Forelimb muscle (tissue), 1 donor: ENCODE measurements at places on chromosomes 7 and 10. TPM values are rescaled to one million over a fixed set of nuclear protein-coding genes. Genes with fewer than 3 reads are reported as not detected.

DNA sequence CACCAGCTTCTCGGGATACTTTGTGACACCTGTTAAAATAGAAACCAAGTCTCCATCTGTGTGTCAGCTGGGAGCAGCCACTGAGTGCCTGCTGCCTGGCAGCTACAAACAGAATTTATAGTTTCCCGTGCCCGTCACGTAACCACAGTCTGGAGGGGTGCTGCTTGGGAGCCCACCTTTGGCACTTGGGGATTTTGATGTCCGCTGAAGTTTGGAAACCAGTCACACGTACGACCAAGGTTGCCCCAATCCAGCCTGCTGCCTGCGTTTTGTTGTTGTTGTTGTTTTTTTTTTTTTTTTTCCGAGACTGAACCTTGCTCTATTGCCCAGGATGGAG lies 1.6 kb downstream of the TRRAP start:
- no peak for DNase-seq

GRCh38 chr10:110865809-110866482 lies 5.8 kb upstream of the PDCD4 start:
- DNase-seq = no peak

GRCh38 chr7:81195033-81195432 lies 276.2 kb upstream of the SEMA3C start:
- no peak for DNase-seq

DNA sequence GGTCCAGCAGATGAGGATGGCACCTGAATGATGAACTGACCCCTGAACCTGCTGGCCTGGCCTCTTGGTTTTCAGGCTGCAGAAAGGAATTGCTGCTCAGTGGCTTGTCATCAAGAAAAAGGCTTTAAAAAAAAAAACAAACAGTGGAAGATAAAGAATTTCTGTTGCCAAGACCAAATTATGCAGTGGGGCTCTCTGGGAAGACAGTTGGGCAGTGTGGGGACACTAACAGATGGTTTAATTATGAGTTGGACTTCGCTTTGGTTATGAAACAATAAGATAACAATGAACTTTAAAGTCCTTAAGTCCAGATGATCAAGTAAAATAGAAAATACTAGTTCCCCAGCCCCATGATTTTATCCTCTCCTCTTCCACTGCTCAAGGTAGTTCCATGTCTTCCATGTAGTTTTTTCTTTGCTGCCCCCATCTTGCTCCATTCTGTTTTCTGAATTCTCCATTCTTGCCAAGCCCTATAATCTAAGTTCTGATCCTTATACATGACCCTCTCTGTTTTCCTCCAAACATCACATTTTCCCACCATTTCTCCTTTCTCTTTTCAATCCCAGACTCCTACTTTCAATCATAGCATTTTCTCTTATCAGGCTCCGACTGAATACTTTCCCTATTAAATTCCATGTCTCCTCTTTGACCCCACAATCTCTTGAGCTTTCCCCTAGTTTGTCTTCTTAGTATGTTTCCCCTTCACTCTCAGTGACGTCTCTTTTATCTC lies 52.6 kb downstream of the ANK3 start:
- no peak for DNase-seq

- no peak for DNase-seq
Measured at GRCh38 chr10:63132651-63133055, 475 bp upstream of the NRBF2 start.

- DNase-seq = no peak
Measured at GRCh38 chr10:13593535-13593934, 6.8 kb downstream of the PRPF18 start.

DNA sequence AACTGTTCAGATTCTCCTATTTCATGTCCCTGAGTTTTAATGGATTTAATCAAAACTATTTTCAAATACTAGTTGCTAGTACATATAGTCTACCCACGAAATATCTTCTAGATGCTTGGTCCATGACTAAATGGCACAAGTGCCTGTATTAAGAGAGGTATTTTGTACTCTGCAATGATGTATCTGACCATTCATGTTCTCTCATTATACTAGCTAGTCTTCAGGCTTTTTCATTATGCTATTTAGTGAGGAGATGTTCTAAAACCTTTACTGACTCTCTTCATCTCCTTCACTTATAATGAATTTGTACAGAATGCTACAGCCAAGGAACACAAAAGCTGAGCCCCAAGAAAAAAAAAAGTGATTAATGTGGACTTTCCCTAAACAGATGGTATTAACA lies 222.5 kb downstream of the AHR start:
- DNase-seq = no peak

DNA sequence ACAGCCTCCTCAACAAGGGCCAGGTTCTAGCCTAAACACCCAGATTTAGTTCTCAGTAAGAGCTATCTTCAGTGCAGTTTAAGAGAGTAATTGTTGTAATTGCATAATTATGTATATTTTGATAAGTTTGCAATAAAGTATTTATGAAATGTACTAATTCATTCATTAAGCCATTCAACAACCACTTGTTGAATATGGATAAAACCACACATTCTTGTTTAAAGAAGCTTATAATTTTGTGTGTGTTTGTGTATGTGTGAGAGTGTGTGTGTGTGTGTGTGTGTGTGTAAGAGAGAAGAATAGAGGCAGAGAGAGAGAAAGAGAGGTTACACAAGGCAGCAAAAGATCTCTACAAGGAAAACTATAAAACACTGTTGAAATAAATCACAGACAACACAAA lies 115.0 kb upstream of the SLC25A13 start:
- no peak for DNase-seq

DNA sequence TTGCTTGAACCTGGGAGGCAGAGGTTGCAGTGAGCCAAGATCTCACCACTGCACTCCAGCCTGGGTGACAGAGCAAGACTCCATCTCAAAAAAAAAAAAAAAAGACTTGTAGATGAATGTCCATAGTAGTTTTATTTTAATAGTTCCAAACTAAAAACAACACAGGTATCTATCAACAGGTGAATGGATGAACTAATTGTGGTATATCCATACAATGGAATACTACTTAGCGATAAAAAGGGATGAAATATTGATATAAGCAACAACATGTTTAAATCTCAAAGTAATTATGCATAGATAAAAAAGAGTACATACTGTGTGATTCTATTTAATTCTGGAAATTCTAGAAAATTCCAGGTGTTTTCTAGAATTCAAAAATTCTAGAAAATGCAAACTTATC lies 37.5 kb upstream of the MRPS16 start:
- no peak for DNase-seq

GRCh38 chr10:113326160-113327111 lies 226.4 kb upstream of the HABP2 start:
- no peak for DNase-seq

- no peak for DNase-seq
Measured at GRCh38 chr7:101241015-101241363, 3.4 kb upstream of the CLDN15 start.

- DNase-seq = no peak
Measured at GRCh38 chr7:77464589-77464988, 48.4 kb upstream of the GSAP start.

DNA sequence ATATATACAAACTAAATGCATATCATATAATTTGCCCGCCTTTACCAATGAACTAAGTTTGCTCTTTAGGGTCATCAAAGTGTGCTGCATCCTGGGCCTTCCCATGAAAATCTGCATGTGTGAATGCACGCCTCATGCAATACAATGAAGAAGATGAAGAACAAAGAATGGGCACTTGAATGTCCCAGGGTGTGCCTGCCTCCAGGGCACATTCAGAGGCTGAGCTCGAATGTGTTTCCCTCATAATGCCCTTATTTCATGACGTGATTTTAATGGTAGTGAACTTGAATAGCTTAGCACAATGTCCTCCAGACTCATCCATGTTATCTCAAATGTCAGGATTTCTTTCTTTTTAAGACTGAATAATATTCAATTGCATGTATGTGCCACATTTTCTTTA lies 824.9 kb downstream of the TNS3 start:
- DNase-seq = no peak

GRCh38 chr7:121138262-121138933 lies 149.9 kb downstream of the CPED1 start:
- DNase-seq = no peak

DNA sequence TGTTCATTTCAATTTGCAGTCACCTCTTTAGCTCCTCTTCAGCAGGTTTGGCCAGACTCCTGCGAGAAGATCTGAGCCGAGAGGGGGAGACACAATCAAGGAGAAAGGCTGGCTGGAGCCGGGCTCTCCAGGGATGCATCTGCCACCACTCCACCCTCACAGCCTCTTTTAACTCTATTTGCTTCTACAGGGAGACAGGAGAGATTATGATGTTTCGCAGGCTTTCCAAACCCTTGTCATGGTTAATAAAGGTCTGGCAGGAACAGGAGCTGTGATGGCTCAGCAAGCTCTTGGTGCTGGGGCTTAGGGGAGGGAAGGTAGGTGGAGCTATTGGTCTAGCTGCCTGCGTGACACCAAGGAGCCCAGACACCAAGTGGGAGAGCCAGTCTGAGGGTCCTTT lies 448.1 kb upstream of the PODXL start:
- DNase-seq = no peak

DNA sequence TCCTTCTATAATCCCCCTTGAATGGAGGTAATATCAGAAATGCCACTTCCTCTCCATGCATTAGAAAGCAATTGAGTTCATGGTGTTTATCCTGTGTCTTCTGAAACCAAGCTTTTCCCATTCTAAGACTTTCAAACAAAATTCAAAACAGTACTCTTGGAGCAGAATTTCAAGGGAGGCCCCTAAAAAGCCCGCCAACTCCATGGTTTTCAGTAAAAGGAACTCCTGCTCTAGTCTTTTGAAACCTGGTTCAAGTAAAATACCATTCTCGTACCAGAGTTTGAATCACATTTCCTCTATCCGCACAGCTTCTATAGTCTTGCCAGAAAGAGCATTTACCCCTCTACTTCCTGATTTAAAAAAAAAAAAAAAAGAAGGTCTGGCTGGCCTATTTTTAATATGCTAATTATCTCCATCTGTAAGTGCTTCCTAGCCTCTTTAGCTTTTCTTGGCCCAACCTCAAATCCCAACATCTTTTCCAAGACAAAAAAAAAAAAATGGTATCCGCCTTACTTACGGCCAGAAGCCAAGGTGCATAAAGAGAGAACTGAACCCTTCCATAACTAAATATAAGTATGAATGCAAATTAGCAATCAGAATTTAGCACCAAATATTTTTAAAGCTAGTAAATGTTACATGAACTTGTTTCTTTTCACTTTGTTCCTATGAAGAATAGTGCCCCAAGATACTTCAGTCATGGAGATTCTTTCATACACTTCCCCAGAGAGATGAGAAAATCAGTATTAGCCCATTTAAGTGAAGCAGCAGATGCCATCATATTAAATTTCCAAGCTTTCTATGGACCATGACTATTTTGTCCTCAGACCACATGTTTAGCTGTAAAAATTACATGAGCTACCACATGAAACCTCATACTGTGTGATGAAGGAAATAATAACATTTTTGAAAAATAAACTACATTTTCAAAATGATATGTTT lies 199.9 kb upstream of the FAM3C start:
- DNase-seq = no peak

DNA sequence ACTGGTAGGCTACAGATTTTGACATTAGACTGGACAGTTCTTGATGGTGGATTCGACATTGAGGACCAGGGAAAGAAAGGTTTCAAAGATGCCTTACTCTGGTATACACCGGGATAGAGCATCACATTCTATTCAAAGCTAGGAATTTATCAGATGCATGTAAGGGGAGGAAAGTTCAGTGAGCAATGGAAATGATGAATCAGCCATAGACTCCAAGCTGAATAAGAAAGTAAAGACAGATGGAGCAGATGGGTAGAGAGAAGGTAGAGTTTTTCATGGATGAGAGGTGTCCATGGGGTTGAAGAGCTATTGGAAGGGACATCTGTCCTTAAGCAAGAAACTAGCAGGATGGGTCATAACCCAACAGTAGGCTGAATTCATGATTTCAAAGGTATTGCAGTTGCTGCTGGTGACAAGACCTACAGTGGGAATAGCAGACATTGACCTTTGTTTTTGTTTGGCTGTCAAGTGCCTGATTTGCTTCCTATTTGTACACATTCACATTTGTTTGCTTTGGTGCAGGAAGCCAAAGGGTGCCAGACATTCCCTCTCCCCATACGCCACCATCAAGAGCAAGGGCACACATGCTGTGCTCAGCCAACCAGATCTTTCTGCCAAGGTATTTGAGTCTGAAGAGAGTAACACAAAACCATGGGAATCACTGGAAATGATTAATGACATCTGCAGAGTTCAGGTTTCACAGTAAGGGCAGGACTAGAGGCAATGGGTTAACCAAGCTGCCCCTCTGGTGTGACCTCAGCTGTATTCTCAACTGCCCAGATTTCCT lies 8.6 kb upstream of the CACUL1 start:
- no peak for DNase-seq

- no peak for DNase-seq
Measured at GRCh38 chr10:77253556-77254064, 384.0 kb downstream of the KCNMA1 start.

The DYDC2 gene
- not detected for polyA plus RNA-seq

The TMEM176B gene
- polyA plus RNA-seq = 14.4 TPM

The HMX2 gene
- not detected for polyA plus RNA-seq

The WDR86 gene
- polyA plus RNA-seq = 6.6 TPM

The EEPD1 gene
- 11.0 TPM for polyA plus RNA-seq

The ATRNL1 gene
- 0.71 TPM for polyA plus RNA-seq

The MKX gene
- polyA plus RNA-seq = 2.3 TPM

The INPP5A gene
- 51.2 TPM for polyA plus RNA-seq
